ENCODE measurements at places on chromosomes 2 and 18.

- no peak for DNase-seq
These were observed 548.5 kb downstream of the SLC4A3 start for GRCh38 chr2:220175967-220176366.

- DNase-seq = peak; percentile 27
These were observed 221.0 kb upstream of the MMADHC start for GRCh38 chr2:149808556-149808955.

GRCh38 chr2:216556202-216556601, 57.6 kb downstream of the RPL37A start:
- no peak for DNase-seq

- DNase-seq = no peak
These were observed 244.9 kb downstream of the KLHL29 start for GRCh38 chr2:23629772-23630480.

GRCh38 chr2:71100195-71100964, 29.6 kb downstream of the MCEE start:
- DNase-seq = peak; percentile 76

GRCh38 chr2:205827809-205828365, 145.6 kb downstream of the NRP2 start:
- DNase-seq = no peak

- DNase-seq = no peak
These were observed 13.2 kb downstream of the CNNM4 start for GRCh38 chr2:96773922-96774321.

DNA sequence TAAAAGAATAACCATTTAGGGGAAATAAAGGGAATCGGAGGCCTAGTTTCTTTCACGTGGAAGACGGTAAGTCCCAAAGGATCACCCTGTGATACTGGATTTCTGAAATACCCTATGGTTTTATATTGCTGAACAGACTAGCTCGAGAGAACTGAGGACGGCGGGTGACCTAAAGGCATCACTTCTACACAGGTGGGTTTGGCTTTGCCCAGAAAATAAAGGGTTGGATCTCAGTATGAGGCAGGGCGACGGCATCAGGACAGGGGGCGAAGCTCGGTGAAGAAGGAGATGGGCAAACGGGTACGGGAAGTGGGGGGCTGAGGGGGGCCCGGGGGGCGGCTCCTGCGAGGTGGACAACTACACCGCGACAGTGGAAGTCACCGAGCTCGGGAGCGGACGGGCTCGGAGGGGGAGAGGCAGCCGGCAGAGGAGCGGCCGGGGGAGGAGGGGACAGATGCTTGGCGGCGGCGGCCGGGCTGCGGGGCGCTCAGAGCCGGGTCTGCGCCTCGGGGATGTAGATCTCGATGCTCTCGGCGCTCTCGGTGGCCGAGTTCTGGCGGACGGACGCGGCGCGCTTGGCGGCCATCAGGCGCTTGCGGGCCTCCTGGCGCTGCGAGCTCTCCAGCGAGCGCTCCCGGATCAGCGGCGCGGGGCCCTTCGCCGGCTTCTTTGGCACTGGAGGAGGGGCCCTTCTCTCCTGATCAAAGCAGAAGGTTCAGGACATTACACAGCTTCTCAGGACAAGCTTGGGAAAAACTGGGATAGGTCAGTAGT, 48.9 kb downstream of the TGIF1 start:
- peak; percentile 54 for DNase-seq

- peak; percentile 31 for DNase-seq
These were observed 90.3 kb downstream of the RPRM start for GRCh38 chr2:153388246-153388645.

DNA sequence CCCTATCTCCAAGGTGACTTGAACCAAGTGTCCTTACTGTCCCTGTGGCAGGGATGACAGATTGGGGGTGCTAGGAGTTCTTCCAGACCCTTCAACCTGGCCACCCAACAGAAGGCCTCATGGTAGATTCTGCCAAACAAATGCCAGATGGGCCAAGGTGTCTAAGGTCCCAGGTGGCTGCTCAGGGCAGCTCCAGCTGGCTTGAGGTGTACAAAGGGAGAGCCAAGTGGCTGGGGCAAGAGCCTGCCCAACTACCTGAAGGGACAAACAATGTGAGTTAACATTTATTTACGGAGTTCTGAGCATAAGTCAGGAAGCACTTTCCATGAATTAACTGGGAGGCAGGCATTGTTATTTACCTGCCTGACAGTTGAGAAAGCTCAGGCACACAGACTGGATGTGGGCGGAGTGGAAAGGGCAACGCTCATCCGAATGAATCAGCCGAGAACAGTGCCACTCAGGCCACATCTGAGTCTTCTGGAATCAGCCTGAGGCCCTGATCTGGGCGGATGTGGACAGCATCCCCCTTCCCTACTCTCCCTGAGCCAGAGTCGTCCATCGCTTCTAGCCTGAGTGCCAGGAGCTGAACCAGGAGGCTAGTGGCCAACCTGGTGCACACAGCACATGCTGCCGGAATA, 4.4 kb upstream of the KCNIP3 start:
- no peak for DNase-seq

DNA sequence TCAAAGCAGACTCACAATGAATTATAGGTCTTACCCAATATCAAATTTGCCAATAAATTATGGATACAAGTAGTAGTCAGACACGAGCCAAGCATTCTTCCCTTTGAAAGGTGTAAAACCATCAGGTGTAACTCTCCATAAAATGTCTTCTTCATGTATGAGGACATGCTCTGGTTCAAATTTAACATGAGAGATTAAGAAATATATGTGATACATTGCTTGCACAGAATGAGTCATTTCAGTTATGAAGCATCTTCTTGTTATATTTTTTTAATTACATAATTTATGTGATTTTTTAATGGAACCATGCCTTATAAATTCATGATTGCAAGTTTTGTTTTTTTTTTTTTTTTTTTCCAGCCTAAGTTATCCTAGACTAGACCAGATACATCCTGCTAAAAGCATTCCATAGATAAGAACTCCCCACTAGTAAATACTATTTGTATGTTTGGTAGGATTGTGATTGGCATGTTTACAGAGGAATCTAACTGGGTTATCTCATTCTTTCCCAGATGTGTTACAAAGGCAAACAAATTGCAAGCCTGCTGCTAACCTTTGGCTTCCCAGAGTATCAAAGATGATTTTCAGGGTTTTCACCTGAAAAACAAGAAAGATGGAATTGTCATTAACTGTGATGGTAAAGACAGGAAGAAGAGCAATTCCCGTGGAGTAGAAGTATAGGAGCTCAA, 621.9 kb downstream of the XIRP2 start:
- peak; percentile 3 for DNase-seq

DNA sequence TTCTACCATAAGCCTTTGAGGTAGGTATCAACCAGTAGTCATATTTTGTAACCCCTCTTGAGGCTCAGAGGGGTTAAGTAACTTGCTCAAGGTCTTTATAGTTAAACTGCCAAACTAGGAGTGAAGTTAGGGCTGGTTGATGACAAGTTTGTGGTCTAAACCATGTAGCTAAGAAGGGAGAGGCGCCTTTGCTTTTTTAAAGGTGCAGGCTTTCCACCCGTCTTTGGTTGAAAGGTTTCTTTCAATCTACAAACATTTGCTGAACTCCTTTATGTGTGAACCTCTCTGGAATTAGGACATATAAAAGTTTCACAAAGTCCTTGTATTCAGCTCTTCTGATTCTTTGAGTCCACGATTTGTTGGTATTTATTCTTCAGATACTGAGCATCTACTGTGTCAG, 2.4 kb upstream of the MTA3 start:
- no peak for DNase-seq

DNA sequence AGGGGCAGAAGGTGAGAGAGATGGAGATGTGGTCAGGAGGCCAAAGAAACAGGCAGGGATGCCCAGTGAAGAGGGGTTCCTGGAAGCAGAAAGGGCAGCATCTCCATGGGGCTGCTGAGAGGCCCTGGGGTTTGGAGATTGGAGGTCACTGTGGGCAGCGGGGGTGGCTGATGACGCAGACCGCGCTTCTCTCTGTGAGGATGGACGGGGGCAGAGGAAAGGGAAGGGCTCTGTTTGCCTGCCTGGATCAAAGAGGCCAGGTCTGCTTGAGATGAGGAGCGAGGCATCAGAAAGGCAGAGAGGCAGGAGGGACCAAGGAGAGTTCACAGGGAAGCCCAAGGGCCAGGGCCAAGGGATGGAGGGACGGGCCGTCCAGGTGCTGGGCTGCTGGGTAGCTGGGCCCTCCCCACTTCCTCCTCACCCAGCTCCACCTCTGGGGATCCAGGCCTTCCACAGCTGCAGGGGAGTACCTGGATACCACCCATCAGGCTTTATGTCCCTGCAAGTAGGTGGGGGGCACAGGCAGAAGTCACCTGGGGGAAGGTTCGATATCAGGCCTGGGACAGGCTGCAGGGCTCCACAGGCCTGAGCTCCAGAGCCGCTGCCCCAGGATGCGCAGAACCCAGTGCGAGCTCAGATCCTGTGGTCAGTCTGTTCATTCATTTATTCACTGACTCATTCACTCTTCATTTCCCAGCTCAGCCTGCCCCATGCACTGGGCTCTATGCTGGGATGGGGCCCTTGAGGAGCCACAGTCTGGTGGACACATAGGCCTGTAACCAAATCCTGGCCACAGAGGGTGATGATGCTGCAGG, 30.6 kb downstream of the ADRA2B start:
- no peak for DNase-seq

DNA sequence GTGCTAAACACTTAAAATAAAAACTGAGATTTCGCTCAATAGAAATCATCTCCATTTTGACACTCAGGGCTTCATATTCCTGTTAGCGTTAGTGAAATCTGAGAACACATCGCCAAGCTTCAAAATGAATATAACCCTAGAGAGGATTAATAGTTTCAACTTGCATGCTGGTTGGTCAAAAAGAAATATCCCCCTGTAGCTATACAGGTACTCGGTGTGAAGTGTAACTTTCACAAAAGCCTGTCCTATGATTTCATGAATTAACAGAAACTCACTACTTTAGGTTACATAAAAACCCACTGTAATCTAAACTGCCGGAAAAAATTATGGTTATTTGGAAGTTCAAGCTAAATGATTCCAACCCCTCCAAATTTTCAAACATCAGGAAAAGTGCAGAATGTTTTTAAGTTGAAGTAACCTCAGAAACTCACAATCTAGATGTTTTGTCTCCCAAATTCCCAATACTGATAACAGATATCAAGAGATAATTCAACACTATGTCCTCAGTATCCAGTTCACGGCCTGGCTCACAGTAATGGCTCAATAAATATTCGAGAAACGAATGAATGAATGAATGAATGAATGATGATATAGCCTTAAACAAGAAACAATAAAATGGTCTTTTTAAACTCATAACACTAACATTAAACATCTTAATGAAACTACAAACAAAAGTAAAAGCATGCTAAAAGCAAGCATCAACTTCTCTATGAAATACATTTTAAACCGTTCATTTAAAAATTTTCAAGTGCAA, 2.5 kb downstream of the TLK1 start:
- no peak for DNase-seq

DNA sequence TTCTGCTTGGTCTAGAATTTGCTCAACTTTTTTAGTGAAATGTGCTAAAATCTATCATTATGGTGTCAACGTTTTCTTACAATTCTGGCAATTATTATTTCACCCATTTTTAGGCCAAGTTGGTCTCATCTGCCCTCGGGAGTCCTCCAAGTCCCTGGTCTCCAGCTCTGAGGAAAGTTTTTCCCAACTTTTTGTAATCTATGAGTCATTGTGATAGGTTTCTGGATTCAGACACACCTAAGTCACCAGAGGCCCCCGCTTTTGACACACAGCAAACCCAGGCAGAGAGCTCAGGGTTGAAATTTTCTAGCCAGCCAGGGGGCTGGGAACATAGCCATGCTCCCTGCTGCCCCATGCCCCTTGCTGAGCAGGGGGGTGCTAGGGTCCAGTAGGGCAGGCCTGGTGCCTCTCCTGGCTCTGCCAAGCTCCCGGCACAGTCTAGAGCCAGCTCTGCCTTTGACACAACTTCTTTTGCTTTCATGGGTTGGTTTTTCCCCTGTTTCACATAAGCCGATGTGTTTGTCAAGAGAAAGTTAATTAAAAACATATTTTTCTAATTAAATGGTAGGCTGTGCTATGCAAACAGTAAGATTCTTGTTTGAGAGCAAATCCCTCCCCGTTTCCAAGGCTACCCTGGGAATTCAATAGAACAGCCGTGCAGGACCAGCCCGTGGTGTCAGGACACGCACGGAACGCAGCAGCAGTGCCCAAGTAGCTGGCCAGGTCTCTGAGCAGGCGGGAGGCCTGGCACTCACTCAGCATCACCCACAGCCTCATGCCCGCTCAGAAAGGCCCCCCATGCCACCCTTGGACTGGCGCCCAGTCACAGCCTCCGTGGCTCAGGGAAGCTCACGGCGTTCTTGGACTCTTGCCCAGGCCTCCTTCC, 25.5 kb upstream of the SNED1 start:
- no peak for DNase-seq

DNA sequence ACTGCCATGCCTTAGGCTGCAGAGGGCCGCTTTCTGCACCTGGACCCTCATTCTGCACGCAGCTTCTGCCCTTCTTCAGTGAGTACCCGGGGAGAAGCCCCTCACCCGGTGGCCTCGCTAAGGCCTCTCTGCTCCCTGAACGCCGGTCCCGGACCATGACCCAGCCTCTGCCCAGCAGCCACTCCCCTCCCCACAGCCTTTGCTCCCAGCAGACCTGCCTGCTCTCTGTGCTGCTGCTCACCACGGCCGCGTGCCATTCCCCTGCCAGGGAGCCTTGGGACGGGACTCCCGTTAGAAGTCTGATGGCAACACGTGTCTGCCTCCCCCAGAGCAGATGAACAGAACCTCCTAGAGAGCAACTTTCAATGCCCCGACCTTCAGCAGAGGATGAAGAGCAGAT, 282.8 kb downstream of the NDUFA10 start:
- no peak for DNase-seq

- no peak for DNase-seq
These were observed 471.8 kb upstream of the CWC22 start for GRCh38 chr2:180478883-180479282.

DNA sequence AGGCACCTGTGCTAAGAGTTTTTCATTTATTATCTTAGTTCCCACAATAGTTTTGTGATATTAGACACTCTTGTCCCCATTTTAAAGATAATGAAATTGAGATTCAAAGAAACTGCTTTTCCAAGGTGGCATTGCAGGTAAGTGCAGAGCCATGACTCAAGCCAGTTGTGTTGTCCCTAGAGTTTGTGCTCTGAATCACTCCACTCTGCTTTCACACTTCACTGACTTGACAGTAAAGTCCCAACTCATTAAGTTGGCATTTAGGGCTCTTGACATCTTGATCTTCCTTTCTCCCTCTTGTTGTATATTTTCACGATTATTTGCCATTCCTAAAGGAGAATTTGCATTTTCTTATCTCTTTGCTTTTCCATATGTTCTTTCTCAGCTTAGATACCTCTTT, 114.3 kb downstream of the DIS3L2 start:
- no peak for DNase-seq

DNA sequence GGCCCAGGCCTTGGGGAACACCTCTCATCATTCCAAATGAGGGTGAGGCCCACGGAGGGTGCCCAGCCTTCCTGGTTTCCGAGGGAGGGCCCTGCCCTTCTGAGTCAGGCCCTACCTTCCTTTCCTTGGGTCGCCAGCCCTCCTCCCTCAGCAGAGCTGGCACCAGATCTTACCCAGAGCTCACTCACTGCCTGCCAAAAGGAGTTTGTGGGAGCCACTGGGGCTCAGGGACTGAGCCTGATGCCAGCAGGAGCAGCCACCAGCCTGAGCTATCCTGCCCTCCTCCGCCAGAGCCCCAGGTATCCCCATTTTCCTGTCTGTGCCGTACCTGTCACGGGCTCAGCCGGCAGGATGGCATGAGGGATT, 64.1 kb downstream of the NRP2 start:
- DNase-seq = no peak

GRCh38 chr2:202566286-202566685, 68.5 kb upstream of the FAM117B start:
- no peak for DNase-seq

All from iris pigment epithelial cell (primary cell).